NCI-H1105 treated with DMSO at 0.1 percent for 48 hours (cell line): ENCODE measurements at places on chromosomes 4 and X.

DNA sequence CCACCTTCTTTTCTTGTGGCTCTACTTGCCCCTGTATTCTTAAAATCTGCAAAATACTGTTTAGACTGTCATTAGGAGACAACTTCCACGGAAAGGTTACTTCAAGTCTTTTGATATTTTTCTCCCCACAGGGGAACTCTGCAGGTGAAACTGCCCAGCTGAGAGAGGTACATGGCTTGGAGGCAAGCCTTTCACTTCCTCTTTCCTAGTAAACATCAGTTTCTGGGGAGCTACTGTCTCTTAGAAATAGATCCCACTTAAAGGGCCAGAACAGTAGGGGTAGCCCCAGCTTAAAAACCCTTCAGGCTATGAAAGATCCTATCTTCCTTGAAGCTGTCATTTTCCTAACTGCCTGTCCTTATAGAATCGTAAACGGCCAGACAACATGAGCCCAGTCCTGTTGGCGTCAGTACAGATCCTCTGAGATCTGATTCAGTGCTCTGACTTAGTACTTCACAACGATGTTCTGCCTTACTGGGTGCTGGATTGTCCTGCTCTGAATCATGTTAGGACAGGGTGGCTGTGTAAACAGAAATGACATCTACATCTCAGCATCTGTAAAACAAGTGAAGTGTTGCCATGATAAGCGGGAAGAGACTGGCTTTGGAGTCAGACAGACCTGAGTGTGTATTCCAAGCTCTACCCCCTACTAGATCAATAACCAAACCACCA is 102.1 kb downstream of the ITIH6 start:
- DNase-seq, result no peak

DNA sequence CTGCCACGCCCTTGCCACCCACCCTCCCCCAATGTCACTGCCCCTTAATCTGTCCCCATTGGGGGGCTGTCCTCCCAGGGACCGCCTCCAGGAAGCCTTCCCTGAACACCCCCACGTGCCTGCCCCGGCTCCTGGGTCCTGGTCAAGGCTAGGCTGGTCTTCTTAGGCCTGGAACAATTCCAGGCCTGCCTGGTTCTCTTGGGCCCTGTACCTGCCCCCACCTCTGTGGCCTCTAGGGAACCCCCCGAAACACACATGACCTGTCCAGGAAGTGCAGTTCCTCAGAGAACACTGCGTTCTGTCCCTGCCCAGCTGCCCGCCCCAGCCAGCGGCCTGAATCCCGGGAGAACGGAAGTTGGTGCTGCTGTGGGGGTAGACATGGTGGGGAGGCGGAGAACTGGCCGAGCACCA is 5.1 kb downstream of the MXD4 start:
- DNase-seq, result no peak

- DNase-seq, result no peak
Observed at GRCh38 chr4:3332498-3332897, 39.7 kb downstream of the RGS12 start.

- DNase-seq, result no peak
Observed at GRCh38 chrX:9349572-9350494, 115.0 kb upstream of the TBL1X start.
